Naive thymus-derived CD4-positive, alpha-beta T cell (primary cell): ENCODE measurements at places on chromosomes 3 and 15. TPM values are rescaled to one million over a fixed set of nuclear protein-coding genes. Genes with fewer than 3 reads are reported as not detected.

The PARP9 gene
- 25.3 TPM for total RNA-seq

The SLC22A14 gene
- total RNA-seq: not detected

The BNC1 gene
- not detected for total RNA-seq

The CFAP91 gene
- not detected in 2 replicates for total RNA-seq

The GNAT1 gene
- not detected in 2 replicates for total RNA-seq
